ENCODE measurements at places on chromosomes 4 and X. TPM values are rescaled to one million over a fixed set of nuclear protein-coding genes. Genes with fewer than 3 reads are reported as not detected.

CT45A3 gene
- polyA plus RNA-seq = not detected

DNA sequence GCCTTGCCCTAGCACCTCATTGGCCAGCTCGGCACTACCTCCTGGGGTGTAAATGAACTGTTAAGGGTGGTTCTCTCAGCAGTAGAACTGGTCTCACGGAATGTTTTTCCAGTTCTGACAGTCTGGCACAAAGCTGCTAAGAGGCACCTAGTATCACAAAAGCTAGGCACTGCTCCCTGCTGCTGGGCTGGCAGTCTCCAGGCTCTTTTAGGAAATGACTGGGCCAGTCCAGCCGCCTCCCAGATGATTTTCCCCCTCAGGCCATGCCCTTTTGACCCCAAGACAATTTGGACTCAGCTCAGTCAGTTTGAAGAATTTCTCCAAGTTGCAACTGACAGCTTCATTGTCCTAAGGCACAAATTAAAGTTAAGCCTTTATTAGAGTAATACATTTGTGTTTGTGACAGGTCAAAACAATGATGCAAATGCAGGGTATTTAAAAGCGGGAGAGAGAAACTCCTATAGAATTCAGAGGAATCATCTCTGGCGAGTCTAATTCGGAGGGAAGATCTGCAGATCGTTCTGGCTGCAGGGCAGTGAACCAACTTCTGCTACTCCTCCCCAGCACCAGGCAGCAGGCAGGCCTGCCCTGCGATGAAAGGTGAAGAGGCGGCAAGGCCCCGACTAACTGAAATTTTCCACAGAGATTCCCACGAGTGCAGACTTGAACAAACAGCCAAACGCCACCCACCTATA lies 7.9 kb downstream of the FRMD7 start:
- no peak overlapping the region for H3K27ac ChIP-seq
- no peak overlapping the region for H3K4me3 ChIP-seq
- DNase-seq = no peak

GRCh38 chr4:134470544-134470943 lies 269.0 kb upstream of the PABPC4L start:
- no peaks in the 10 kb centered on the region for H3K27me3 ChIP-seq
- H3K4me1 ChIP-seq = no peaks in the 10 kb centered on the region
- no peak for DNase-seq
- no peaks in the 10 kb centered on the region for H3K36me3 ChIP-seq
- H3K4me3 ChIP-seq = no peak overlapping the region

DNA sequence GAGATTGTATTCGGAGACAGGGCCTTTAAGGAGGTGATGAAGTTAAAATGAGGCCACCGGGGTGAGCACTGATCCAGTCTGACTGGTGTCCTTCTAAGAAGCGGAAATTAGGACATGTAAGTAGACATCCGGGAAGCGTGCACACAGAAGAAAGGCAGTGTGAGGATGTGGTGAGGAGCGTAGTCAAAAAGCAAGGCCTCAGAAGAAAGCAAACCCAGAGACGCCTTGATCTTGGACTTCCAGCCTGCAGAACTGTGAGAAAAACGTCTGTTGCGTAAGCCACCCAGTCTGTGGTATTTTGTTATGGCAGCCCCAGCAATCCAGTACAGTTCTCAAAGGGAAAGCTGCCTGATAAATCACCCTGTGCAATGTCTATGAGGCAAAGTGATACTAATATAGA lies 153.5 kb downstream of the KCNIP4 start:
- DNase-seq = peak; percentile 42
- H3K4me1 ChIP-seq = peaks cover 23% of the 10 kb centered on the region
- no peaks in the 10 kb centered on the region for H3K27me3 ChIP-seq
- H3K4me3 ChIP-seq = no peak overlapping the region
- H3K27ac ChIP-seq = no peak overlapping the region
- no peaks in the 10 kb centered on the region for H3K36me3 ChIP-seq

DNA sequence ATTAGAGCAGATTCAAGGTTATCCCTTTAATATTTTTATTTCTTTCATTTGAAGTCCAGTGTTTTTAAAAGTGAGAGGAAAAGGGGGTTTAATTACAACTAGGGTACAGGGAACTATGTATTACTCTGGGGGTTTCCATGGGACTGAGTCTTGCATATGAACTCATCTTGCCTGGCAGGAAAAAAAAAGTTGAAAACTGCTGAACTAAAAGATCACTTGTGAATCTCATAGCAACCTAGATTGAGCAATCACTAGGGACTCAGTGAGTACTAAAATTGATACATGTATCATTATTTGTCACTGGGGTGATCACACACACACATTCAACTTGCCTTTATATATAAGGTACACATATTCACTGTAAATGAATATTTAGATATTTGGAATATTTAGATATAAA lies 180.7 kb upstream of the SFRP2 start:
- H3K4me1 ChIP-seq = no peaks in the 10 kb centered on the region
- no peaks in the 10 kb centered on the region for H3K27me3 ChIP-seq
- H3K36me3 ChIP-seq = no peaks in the 10 kb centered on the region

GRCh38 chr4:8697826-8698225 lies 105.3 kb downstream of the CPZ start:
- H3K4me3 ChIP-seq = no peak overlapping the region
- no peak for DNase-seq
- no peaks in the 10 kb centered on the region for H3K4me1 ChIP-seq

CXCL1 gene
- polyA plus RNA-seq = 13.9 TPM

NEUROG2 gene
- not detected for polyA plus RNA-seq

F8A3 gene
- 0.16 TPM for polyA plus RNA-seq

NOX1 gene
- polyA plus RNA-seq = 0.16 TPM

DNA sequence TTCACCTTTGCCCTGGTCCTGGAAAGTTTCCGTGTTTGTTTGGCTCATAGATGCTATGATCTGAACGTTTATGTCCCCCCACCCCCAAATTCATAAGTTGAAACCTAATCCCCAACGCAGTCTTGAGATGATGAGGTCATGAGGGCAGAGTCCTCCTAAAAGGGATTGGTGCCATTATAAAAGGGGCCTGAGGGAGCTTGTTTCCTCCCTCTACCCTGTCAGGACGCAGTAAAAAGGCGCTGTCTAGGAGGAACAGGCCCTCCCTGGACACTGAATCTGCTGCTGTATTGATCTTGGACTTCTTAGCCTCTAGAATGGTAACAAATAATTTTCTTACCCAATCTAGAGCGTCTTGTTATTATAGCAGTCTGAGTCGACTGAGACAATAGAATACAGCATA lies 2190.6 kb upstream of the TENM3 start:
- DNase-seq = no peak
- H3K27ac ChIP-seq = no peak overlapping the region
- no peaks in the 10 kb centered on the region for H3K36me3 ChIP-seq
- H3K4me1 ChIP-seq = no peaks in the 10 kb centered on the region

DNA sequence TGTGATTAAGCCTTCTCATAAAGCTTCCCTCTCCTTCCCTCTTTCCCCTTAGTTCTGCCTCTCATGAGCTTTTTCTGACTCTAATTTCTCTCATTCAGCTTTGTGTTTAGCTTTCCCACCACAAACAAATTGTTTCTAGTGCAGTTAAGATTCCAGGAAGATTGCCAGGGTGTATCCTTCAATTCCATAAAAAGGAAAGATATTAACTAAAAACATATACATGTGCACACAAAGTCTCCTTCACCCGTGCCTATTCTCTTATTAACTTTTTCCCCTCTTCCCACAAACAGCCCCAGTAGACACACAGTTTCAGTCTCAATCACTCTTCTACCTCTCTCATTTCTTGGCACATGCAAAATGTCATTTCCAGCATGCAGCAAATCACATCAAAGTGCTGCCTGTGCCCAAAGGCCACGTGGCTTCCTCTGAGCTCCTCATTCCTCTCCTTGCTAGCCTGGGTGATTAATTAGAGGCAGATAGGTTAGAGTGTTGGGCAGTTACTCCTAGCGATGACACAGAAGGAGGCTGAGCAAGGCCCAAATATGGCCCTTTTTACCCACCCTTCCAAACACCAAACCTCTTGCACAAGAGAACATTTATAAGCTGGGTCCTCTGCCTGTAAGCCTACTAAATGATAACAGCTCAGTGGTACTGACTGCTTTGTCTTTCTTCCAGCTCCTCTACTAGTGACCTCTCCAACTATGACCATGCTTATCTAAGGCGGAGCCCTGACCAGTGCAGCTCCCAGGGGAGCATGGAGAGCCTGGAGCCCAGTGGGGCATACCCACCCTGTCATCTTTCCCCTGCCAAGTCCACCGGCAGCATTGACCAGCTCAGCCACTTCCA lies 159.6 kb downstream of the SOWAHB start:
- H3K4me3 ChIP-seq = peak overlapping the region; percentile 3
- no peaks in the 10 kb centered on the region for H3K27me3 ChIP-seq
- no peaks in the 10 kb centered on the region for H3K36me3 ChIP-seq
- H3K4me1 ChIP-seq = peaks cover 50% of the 10 kb centered on the region
- H3K27ac ChIP-seq = peak overlapping the region; percentile 85
- peak; percentile 94 for DNase-seq

FAM9B gene
- polyA plus RNA-seq = not detected

GRCh38 chrX:106391284-106391911 lies 220.4 kb upstream of the RADX start:
- H3K36me3 ChIP-seq = no peaks in the 10 kb centered on the region
- no peaks in the 10 kb centered on the region for H3K27me3 ChIP-seq
- H3K27ac ChIP-seq = no peak overlapping the region
- DNase-seq = no peak

NDST4 gene
- polyA plus RNA-seq = not detected

SPANXB1 gene
- not detected for polyA plus RNA-seq

DNA sequence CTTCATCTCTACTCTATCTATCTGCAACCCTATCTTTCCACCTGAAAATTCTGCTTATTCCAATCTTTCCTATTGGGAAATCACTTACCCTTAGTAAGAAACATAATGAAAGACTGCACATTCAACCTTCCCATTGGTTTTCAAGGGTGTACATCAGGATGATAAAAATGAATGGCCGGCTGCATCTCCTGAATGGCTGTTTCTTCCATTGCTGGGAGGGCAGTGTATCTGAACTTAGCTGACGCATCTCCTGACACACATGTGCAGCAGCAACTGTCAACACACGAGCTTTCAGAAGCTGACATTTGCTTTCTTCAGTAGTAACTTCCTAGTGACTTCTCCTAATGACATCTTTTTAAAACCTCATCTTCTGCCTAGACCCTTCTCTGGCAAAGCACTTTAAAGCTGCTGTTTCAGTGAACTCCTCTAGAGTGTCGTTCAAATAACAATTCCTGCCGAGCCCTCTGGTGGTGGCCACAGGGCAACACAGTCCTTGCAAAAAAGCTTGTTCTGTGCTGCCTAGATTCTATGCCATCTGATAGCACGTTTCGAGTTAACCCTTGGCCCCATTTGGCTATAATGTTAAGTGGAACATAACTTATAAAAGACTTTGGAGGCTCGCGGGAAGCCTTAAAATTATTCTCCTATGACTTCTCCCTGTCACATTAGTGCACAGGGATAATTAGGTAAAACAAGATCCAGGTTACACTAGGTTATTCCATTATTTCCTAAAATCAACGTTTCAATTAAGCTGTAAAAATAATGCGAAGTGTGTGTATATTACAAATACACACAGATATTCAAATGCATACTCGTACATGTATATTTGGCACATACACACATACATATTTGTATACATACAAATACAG lies 2340.7 kb downstream of the PCDH7 start:
- no peak overlapping the region for H3K4me3 ChIP-seq
- peaks cover 37% of the 10 kb centered on the region for H3K4me1 ChIP-seq
- H3K36me3 ChIP-seq = no peaks in the 10 kb centered on the region
- DNase-seq = peak; percentile 74
- H3K27me3 ChIP-seq = no peaks in the 10 kb centered on the region

DNA sequence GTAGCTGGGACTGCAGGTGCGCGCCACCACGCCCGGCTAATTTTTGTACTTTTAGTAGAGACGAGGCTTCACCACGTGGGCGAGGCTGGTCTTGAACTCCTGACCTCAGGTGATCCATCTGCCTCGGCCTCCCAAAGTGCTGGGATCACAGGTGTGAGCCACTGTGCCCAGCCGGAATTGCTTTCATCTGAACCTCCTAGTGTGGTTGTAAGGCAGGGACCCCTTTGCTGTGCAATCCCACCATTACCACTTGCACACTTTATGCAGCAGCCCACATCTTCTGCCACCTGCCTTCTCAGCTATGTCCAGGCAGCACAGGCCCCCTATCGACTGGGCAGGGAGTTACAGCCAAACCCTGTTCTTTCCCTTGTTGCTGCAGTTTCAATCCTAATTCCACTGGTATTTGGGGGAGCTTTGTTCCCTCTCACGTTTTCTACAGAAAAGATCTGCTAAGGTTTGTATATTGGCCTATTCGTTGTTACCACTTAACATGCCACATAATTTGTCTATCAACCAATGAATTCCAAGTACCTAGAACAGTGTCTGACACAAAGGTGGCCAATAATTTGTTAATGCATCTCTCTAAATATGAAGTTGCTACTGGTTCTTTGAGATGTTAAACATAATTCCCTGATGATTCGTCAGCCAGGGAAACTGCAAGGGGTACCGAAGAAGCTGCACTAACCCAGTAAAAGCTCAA lies 6.5 kb downstream of the RPL39 start:
- no peak overlapping the region for H3K27ac ChIP-seq
- peaks cover 15% of the 10 kb centered on the region for H3K4me1 ChIP-seq
- no peaks in the 10 kb centered on the region for H3K27me3 ChIP-seq
- no peak overlapping the region for H3K4me3 ChIP-seq
- DNase-seq = peak; percentile 35
- peaks cover 20% of the 10 kb centered on the region for H3K36me3 ChIP-seq

DNA sequence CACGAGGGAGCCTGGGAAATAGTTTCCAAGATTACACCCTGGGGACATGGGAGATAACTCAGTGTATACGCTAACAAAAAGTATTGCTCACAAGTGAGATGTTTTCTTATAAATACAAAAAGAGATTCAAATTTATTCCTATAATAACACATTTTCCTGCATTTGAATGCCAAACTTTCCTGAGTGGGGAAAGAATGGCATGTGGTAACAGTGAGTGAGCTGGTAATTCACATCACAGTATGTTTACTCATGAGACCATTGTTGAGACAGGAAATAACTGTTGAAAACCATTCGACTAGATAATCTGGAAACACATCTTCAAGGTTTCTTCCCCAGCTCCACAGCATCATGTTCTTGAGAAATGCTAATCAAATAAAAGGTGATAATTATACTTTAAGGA lies 109.1 kb downstream of the TASL start:
- H3K27ac ChIP-seq = no peak overlapping the region
- no peaks in the 10 kb centered on the region for H3K4me1 ChIP-seq
- DNase-seq = no peak
- H3K4me3 ChIP-seq = no peak overlapping the region
- H3K36me3 ChIP-seq = no peaks in the 10 kb centered on the region
- H3K27me3 ChIP-seq = no peaks in the 10 kb centered on the region

- H3K27ac ChIP-seq = no peak overlapping the region
- no peaks in the 10 kb centered on the region for H3K27me3 ChIP-seq
- no peak overlapping the region for H3K4me3 ChIP-seq
- peak; percentile 10 for DNase-seq
These were observed 291.3 kb downstream of the GALNTL6 start for GRCh38 chr4:172104539-172104938.

Measured in GM23248 (cell line).